ENCODE measurements at places on chromosomes 2 and 18. TPM values are rescaled to one million over a fixed set of nuclear protein-coding genes. Genes with fewer than 3 reads are reported as not detected.

The OR6B2 gene
- polyA plus RNA-seq: not detected

The RGPD3 gene
- polyA plus RNA-seq: 0.74 TPM

The MAP3K19 gene
- polyA plus RNA-seq: not detected

The SIX3 gene
- 8.7 TPM for polyA plus RNA-seq

The STARD6 gene
- not detected for polyA plus RNA-seq

The SERPINB13 gene
- polyA plus RNA-seq: not detected

The ALLC gene
- not detected for polyA plus RNA-seq

The WDR75 gene
- polyA plus RNA-seq: 62.5 TPM

The ADCY3 gene
- 33.2 TPM for polyA plus RNA-seq

The SPAG16 gene
- polyA plus RNA-seq: 75.4 TPM

The RPL31 gene
- 1,555 TPM for polyA plus RNA-seq

The ITGB6 gene
- polyA plus RNA-seq: 6.1 TPM

The IL36A gene
- polyA plus RNA-seq: not detected

The ABCB11 gene
- polyA plus RNA-seq: not detected

The MGAT4A gene
- 54.8 TPM for polyA plus RNA-seq

The ZSWIM2 gene
- 0.86 TPM for polyA plus RNA-seq

The ADGRF3 gene
- polyA plus RNA-seq: 0.12 TPM

The SFTPB gene
- not detected for polyA plus RNA-seq

The MROH2A gene
- polyA plus RNA-seq: not detected
